ENCODE measurements at places on chromosomes 4 and X.

GRCh38 chr4:21113496-21114223 is 413.4 kb downstream of the PACRGL start:
- no peak for DNase-seq

DNA sequence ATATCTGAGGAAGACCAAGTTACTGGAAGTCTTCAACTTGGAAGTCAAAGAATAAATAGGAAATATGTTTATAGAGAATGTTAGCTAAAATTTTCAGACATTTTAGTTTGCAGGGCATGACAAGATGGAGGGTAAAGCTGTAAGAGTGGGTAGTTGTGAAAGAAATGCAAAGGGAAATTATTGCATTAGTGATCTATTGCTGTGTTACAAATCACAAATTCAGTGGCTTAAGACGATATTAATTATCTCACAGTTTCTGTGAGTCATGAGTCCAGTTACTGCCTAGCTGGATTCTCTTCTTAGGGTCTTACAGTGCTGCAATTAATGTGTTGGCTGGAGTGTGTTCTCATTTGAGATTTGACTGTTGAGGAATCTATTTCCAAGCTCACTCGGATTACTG is 62.9 kb upstream of the CAMK2D start:
- no peak for DNase-seq

DNA sequence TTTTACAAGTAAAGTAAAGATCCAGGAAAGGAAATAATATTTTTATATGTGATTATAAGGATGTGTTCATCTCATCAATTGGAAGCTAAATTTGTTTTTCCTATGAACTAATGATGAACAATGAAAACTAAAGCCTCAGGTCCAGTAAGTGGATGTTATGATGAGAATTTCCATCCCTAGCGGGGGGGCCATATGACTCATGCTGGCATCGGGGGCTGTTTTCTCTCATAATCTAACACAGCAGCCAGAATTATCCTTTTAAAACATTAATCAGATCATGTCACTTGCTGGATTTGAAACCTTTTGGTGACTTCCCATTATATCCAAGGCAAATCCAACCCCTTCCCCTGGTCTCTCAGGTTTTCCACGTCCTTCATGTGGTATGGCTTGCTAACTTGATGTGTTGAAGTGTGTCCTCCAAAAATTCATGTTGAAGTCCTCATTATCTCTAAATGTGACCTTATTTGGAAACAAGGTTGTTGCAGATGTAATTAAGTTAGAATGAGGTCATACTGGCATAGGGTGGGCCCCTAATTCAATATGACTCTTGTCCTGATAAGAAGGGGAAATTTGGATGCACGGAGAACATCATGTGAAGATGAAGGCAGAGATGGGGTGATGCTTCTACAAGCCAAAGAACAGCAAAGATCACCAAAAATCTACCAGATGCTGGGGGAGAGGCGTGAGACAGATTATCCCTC is 96.8 kb downstream of the AKAP4 start:
- no peak for DNase-seq

DNA sequence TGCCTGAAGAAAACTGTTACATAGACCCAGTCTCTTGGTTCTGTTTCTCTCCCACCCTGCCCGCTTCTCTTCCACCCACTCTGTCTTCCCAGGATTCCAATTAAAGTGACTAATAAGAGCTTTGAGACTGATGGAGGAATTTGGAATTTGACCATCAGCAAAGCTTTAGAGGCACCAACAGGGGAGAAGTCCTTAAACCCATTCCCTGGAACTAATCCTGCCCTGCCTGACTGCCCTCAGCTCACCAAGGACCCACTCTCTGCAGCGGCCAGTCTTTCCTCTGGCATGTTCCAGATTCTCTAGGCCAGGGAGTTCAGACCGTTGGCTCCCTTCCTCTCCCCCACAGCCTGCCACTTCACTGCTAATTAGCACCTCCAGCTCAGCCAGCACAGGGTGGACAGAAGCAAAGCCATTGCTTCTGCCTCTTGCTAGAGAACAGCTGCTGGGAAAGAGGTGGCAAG is 23.9 kb downstream of the SCD5 start:
- DNase-seq = no peak

GRCh38 chr4:16642897-16643296 is 255.5 kb downstream of the LDB2 start:
- no peak for DNase-seq

GRCh38 chr4:125317525-125317877 is 2.7 kb downstream of the FAT4 start:
- DNase-seq = no peak

- peak; percentile 71 for DNase-seq
These were observed 44.7 kb downstream of the PRPS1 start for GRCh38 chrX:107672955-107673378.

GRCh38 chr4:79292008-79292407 is 33.9 kb downstream of the NAA11 start:
- no peak for DNase-seq

GRCh38 chr4:86358257-86358656 is 1.6 kb downstream of the MAPK10 start:
- DNase-seq = no peak

DNA sequence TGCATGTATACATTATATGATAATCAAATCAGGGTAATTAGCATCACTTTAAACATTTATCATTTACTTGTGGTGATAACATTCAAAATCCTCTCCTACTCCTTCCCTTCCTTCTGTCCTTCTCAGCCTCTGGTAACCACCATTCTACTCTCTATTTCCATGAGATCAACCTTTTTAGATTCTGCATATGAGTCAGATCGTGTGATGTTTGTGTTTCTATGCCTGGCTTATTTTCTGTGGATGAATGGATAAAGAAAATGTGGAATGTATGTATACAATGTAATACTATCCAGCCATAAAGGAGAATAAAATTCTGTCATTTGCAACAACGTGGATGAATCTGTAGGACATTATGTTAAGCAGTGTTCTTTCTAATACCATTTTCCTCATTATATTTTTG is 123.9 kb downstream of the NAA11 start:
- DNase-seq = no peak

DNA sequence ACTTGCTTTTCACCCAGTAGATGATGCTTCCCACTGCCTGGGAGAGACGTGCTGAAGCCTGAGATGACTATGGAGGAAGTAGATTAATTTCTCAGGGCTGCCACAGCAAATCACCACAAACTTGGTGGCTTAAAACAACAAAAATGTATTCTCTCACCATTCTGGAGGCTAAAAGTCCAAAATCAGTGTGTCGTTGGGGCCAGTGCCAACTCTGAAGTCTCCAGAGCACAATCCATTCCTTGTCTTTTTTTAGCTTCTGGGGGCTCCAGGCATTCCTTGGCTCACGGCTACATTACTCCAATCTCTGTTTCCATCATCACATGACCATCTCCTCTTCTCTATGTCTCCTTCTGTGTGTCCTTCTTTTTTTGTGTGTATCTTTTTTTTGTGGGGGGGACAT is 105.8 kb upstream of the C1QTNF7 start:
- no peak for DNase-seq

DNA sequence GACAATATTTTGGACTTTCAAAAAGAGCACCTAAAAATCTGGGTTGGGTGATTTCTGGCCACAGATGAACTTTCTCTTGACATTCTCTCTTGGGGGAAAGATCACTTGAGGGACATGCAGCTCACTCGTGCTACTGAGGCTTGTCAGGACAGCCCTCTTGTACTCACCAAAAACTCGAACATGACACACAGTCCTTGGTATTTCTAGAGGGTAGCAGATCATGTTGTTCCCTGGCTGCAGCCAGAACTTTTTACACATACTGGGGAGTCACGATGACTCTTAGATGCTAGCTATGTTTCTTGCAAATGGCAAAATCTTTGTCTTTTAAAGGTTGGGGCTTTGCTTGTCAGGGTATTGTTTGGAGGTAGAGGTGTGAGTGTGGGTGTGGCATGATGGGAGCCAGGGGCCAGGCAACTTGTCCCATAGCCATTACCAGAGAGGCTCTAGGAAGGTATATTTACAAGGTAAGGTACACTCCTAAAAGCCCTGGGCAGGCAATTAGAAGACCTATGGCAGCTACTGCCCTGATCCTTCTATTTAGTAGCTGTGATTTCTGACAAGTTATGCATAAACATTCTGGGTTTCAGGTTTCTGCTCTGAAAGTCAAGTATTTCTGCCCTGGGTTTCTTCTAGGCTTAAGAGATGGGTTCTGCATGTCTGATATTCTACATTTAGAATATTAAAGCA is 241.7 kb upstream of the TLL1 start:
- DNase-seq = no peak

DNA sequence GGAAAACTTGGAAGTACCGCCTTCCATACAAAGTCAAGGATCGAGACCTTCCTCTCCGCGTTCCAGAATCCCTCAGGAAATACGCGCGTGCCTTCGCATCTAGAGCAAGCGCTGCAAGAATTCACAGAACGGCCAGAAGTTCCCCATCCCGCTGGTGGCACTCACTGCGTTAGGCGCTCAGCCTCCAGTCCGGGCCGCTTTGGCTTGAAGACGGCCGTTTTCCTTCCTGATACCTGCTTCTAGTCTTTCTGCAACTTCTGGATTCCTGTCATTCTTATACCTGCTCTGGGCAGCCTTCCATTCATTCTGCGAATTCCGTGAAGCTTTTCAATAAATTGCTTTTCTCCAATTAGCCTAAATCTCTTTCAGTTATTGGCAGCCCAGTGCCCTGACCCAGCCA is 896.4 kb downstream of the TRIML1 start:
- no peak for DNase-seq

DNA sequence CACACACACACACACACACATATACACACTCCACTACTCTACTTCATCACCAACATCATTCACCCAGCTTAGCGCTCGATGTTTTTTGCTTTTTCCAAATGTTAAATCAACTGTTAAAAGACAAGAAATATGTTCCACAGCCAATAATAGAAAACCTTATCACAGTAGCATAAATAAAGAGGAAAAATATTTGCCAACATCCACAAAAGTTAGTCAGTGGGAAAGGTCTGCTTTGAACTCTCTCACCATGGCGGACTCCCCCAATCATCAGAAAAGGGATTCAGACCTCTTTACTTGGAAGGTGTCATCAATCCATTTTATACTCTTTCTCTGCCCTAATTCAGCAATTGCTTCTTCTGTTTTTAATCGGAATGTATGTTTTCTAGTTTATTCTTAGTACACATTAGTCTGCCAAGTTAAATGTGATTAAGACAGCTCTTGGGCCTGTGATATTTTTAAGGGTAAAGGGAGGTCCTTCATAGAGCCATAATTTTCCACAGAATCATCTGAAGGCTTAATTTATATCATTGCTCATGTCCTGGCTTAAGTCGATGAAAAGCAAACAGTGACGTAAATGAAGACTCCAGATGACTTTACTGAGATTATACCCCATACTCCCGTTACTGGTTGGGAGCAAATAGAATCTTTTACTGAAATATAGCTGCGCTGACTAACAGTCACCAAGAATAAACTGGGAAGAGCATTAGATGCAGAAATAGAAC is 29.7 kb upstream of the LGI2 start:
- no peak for DNase-seq

- DNase-seq = no peak
These were observed 11.5 kb downstream of the LNX1 start for GRCh38 chr4:53579826-53580225.

DNA sequence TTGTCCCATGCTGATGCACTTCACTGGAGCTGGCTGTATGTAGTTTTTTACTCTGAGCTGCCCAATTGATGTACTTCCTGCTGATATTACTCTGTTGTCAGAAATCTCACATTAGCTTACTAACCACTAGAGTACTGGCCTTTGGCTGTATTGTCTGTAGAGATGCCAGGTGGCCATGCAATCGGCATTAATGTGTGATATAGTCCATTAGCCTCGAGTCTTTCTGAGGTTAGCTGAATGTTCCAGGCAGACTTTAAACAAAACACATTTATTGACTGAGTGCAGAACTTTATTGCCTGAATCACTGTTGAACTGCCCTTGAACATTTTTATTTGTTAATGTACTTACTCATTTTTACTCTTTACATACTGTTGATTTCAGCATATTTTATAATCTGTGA is 335.2 kb downstream of the PCDH10 start:
- DNase-seq = no peak

- DNase-seq = no peak
These were observed 583.4 kb downstream of the TRAM1L1 start for GRCh38 chr4:116501954-116502353.

GRCh38 chrX:153692611-153693156 is 5.0 kb downstream of the SLC6A8 start:
- no peak for DNase-seq

- no peak for DNase-seq
These were observed 68.8 kb upstream of the CLNK start for GRCh38 chr4:10753336-10753735.

- DNase-seq = no peak
These were observed 19.6 kb upstream of the TCEAL4 start for GRCh38 chrX:103565752-103566151.

DNA sequence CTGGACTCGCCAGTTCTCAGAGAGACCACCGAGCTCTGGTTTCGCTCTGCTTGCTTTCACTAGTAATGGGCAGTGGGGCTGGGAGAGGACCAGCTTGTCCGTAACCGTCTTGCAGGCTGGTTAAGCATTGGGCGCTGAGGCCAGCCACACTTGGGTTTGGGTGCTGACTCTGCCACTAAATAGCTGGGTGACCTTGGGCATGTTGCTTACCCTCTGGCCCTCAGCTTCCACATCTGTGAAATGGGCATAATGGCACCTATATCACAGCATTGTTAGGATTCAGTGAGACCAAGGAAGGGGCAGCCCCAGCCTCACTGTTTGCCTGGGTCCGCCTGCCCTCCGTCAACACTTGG is 43.5 kb downstream of the EVC start:
- no peak for DNase-seq

DNA sequence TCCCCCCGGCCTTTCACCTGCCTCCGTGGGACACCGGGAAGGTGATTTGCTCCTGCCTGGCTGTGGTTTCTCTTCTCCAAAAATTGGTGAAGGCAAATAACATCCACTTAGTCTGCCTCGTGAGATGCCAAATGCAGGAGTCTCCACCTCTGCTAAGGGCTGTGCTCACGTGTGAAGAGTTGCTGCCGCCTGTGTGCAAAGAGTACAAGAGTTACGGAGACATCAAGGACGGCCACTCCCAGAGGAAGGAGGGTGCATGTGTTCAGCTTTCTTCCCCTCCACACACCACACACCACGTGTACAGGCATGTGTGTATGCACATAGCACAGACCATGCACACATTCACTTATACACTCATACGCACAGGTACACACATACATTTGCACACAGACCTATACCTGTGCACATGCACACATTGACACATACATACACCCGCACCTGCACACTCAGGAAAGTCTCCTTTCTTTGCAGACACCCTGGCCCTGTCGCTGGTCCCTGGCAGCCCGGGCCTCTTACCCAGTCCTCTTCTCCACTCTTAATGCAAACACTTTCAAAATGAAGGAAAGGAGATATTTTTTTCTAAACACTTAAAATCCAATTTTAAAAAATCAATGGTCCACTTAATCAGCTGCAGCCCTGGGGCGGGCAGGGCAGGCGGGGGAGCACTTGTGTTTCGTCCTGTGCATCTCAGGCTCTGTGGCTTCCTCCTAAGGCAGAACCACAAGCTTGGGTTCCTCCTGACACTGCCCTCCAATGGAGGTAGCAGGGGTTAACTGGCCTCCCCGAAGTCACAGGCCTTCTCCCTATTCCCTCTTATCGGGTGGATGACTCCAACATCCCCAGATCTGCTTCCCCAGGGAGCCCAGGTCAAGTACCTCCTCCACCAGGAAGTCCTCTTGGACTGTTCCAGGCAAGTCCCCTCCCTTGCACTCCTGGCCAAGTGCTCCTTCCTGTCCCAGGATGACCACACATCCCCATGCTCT is 103.0 kb downstream of the CPZ start:
- DNase-seq = no peak

- DNase-seq = no peak
These were observed 9.5 kb upstream of the CXCR3 start for GRCh38 chrX:71627588-71628404.

- no peak for DNase-seq
These were observed 547.8 kb upstream of the PCDH7 start for GRCh38 chr4:30172416-30172815.

- DNase-seq = no peak
These were observed 18.6 kb downstream of the LANCL3 start for GRCh38 chrX:37590047-37590446.
